Iris pigment epithelial cell (primary cell): ENCODE measurements at places on chromosomes 12 and 14.

- no peak for DNase-seq
Observed at GRCh38 chr12:130131025-130131424, 31.2 kb upstream of the FZD10 start.

DNA sequence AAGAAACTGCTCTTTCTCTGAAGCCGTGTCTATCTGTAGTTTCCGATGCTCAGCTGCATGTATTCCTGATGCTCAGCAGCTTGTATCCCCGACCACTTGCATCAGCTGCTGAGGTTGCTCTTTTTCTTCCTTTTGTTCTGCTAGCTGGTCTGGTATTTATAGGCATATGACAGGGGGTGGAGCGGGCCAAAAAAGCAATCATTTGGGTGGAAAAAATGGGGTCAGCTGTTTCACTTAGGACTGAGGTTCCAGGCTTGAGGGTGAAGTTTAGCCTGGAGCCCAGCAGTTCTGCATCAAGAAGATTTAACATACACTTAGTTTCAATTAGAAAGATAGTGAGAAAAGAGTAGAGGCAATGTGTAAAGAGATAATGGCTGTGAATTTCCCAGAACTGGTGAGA, 23.6 kb upstream of the AMN1 start:
- DNase-seq = no peak

DNA sequence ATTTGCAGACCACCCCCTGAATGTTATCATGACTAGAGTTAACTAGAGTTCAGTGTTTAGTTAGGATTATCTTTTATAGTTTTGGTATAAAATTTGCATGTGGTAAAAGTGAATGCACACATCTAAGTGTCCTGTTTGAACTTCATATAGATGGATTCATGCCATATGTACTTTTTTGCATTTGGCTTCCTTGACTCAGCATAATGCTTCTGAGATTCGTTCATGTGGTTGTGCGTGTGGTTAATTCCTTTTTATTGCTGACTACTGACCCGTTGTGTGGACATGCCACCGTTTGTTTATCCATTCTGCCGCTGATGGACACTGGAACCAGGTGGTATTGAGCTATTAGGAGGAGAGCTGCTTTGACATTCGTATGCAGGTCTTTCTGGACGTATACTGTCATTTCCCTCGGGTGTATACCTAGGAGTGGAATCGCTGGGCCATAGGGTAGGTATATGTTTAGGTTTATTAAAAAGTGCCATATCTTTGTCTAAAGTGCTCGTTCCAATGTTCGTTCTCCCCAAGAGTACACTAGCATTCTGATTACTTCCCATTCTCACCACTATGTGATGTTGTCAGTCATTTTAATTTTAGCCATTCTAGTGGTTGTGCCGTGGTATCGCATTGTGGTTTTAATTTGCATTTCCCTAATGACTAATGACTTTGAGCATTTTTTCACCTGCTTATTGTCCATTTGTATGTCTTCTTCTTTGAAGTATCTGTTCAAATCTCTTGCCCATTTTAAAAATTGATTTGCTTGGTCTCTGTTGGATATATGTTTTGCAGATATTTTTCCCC, 37.7 kb downstream of the RIN3 start:
- DNase-seq = no peak

DNA sequence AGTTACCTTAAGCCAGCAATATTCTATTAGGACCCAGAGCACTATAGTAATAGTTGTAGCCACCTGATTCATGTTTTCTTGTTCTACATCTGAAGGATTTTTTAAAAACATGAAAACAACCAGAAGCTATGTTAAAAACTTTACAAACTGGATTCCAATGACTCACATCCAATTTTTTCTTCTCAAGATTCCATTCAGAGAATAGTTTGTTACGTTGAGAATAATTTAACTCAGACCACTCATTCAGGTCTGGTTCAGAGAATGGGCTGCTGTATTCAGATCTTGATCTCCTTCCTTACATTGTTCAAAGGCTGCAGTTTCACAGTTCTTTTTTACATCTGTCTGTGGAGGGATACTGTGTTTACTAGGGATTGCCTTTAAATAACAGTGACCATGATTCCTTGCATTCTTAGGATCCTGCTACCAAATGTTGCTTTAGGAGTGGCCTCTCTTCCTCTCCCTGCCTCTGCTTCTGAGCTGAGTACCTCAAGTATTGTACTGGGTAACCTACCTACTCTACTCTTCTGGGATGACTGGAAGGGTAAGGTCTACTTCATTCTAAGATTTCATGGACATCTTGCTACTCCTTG, 448.0 kb upstream of the FBXO33 start:
- DNase-seq = no peak

- peak; percentile 75 for DNase-seq
Observed at GRCh38 chr12:10153271-10154144, 18.4 kb downstream of the OLR1 start.

- DNase-seq = peak; percentile 60
Observed at GRCh38 chr14:51357250-51357649, 117.2 kb downstream of the TMX1 start.

- no peak for DNase-seq
Observed at GRCh38 chr14:58832095-58832521, 194.3 kb downstream of the DACT1 start.

DNA sequence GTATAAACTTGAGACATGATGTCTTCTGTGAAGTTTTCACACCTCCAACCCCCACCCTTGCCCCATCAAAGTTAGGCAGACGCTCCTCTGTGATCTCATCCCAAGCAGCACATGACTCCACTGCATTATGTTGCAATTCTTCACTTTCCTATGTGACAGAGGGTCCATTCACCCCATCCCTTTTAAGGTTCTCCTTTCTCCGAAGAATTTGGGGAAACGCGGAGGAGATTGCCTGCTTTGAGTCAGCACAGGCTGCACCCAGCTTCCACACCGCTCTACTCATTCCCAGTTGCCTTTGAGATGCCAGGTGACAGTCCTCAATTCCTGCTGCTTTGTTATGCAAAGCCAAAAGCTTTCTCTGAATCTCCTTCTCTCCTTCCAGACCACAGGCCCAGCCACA, 61.8 kb downstream of the PHLDA1 start:
- DNase-seq = no peak

- peak; percentile 33 for DNase-seq
Observed at GRCh38 chr12:50397117-50397650, 775 bp upstream of the FAM186A start.

DNA sequence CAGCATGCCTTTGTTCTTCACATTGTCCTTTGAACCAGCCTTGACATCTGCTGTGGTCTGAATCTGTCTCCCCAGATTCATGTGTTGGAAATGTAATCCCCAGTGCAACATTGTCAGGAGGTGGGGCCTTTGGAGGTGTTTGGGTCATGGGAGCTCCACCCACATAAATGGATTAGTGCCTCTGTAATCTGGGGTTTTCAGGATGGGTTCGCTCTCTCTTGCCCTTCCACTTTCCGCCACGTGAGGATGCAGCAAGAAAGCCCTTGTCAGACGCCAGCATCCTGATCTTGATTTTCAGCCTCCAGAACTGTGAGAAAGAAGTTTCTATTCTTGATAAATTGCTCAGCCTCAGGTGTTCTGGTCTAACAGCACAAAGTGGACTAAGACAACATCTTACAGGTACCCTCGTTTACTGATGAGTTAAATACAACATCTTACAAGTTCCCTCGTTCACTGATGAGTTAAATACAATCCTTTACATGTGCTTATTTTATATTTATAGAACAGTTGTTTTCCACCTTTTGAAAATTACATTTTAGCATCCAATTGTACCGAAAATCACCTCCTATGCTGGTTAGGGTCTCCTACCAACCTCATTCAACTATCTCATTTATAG, 54.4 kb upstream of the RIMBP2 start:
- no peak for DNase-seq

- no peak for DNase-seq
Observed at GRCh38 chr12:125180144-125180543, 114.9 kb downstream of the AACS start.

- no peak for DNase-seq
Observed at GRCh38 chr14:81818271-81818670, 284.6 kb upstream of the SEL1L start.

DNA sequence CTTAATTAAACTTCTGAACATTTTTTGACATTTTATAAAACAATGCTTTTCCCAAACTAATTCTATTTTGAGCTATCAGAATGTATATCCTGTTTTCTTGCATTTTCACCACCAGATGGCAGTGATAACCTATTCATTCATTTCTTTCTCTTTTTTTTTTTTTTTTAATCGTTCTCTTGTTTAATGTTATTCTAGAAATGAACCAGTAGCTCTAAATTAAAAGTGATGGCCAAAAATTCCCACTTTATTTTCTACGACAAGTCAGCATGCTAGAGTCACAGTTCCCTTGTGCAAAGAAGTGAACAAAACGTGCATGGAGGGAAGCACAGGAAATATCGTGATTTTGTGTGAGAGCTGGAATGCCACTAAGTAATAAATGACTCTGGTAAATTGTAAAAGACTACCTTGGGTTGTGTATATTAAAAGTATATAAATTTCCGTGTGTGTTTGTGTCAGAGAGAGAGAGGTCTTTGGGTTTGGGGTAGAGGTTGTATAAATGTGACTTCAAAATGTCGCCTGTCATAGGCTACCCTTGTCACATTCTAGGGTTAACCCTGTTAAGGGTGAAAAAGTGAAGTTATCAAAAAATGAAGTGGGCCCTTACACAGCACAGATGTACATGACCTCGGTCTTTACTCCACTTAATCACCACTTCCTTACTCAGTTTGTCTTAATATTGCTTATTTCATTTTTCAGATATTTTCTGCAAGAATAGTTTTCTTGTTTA, 40.4 kb upstream of the LDHB start:
- DNase-seq = peak; percentile 20

GRCh38 chr12:106794369-106794768, 19.9 kb downstream of the RIC8B start:
- DNase-seq = peak; percentile 17

GRCh38 chr14:41905394-41905964, 298.8 kb downstream of the LRFN5 start:
- no peak for DNase-seq
